ENCODE measurements at places on chromosomes 6 and 20.

DNA sequence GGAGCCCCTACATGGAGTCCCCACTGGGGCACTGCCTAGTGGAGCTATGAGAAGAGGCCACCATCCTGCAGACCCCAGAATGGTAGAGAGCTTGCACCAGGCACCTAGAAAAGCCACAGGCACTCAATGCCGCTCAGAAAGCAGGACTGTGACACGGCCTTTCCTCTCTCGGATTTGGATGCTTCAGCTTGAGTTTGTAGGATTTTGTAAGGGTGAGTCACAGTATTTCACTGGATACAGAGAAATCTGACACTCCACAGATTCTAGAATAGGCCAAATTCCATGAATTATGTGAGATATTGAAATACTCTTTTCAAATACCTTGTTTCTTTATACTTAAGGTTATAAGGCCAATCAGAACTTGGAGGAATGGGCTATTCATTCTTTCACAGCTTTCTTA, 424.5 kb downstream of the HTR1B start:
- no peak for DNase-seq

- DNase-seq: peak; percentile 70
Measured at GRCh38 chr6:42075159-42075838, 25.0 kb downstream of the TAF8 start.

GRCh38 chr6:1777921-1778685, 168.4 kb downstream of the FOXC1 start:
- DNase-seq: no peak

DNA sequence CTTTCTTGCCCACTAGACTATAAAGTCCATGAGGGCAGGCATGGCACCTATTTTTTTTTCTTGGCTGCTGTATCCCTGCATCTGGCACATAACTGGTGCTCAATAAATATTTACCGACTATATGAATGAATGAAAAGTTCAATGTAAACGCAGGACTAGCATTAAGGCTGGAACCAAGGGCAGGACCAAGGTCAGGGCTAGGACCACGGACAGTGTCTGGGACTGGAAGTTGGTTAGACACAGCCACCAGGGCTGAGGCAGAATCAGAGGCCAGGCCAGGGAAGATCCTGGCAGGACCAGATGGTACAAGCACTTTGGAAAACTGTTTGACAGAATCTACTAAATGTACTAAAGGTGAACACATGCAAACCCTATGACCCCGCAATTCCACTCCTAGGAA, 3.7 kb downstream of the TNXB start:
- no peak for DNase-seq

DNA sequence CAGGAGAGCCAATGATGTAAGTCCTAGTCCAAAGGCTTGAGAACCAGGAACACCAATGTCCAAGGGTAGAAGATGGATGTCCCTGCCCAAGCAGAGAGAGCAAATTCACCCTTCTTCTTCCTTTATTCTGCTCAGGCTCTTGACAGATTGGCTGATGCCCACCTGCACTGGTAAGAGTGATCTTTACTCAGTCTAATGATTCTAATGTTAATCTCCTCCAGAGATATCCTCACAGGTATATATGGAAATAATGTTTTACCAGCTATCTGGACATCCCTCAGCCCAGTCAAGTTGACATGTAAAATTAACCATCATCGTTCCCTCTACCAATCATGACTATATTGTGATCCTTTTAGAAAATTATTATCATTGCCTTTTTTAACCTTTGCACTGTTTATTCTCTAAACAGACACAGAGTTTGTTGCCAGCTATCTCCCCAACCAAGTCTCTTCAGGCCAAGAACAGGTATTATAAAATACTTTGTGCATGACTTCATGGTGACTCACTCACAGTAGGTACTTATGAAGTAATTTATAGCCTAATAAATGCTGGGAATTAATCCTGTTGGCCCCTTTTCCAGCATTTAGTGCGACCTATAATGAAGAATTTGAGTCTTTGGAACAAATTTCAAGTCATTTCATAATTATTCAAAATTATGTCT, 26.2 kb upstream of the TSHZ2 start:
- DNase-seq: no peak
